ENCODE measurements at places on chromosomes 7 and 10.

DNA sequence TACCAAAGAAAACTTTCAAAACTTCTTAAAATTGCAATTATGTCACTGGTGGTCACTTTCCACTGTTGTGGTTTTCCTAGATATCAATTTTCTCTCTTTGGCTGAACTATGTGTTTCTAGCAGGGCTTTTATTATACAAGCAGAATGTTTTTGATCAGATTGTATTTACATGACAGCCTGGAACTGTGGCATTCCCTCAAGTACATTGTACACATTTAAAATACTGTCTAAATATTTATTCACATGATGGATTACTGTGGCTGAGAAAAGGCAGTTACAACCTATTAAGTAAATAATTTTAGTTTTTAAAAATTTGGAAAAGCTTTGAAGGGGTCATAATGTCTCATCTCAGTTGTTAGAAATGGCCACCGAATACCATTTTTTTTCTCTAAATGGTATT, 231.9 kb upstream of the PPP1R3A start:
- DNase-seq = no peak

DNA sequence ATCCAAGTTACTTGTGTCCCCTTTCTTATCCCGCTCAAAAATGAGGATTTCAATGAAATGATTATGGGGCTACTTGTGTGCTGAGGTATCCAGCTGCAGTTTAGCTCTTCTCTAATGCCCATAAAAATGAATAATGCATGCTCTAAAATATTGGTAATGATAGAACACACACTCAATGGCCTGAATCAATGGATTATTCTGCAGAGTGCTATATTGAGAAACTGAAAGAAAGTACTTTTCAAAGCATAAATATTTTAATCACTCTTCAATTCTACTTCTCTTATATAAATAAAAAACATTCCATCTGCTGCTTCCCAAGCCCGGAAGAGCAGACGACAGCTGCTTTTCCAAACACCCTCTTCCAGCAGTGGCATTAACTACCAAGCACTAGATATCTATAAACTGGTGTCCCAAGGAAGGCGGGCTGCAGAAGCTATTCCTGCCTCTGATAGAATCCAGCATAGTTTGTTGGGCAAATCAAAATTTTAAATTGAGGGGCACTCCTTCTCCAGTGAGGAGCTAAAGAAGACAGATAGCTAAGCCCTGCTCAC, 284.9 kb upstream of the AOAH start:
- no peak for DNase-seq

DNA sequence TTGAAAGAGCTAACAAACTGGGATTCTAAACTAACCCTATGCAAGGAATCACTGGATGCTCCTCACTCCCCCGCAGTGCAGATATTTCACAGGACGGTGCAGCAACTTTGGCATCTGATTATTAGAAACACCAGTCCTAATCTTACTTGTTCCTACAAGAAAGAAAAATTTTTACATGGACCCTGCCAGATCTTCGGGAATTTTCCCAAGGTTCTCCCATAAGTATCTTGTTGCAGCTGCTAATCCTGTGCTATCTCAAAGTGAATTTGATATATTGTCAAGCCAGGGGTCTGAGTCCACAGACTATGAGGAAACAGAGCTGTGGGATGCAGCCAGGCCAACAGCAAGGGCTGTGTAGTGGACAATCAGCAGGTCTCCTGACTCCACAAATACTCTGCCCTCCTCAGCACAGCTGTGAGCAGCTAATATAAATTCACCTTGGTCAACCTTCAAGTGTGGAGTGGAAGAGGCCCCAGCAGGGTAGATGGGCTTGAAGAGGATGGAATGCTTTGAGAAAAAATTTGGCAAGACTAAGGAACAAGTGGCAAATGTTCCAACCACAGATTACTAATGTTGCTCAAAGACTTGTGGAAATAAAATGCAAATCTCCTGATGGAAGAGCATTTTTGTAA, 25.6 kb downstream of the VSTM4 start:
- DNase-seq = no peak

DNA sequence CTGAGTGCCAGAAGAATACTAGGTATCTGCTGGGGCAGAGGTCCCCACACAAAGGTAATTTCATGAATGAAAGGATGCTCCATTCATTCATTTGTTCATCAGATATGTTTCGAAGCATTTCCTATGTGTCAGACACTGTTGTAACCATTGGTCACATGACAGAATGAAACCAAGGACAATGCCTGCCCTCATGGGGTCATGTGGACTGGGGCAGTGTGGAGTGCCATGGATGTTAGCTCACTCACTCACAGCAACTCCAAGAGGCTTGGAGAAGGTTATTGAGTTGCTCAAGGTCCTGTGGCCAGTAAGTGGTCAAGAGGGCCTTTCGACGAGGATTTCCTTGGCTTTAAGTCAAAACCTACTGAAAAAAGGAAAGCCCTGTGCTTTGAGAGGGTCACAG, 223.5 kb downstream of the ARHGAP12 start:
- no peak for DNase-seq

- DNase-seq = no peak
These were observed 289.1 kb downstream of the CCDC3 start for GRCh38 chr10:12712293-12712983.

DNA sequence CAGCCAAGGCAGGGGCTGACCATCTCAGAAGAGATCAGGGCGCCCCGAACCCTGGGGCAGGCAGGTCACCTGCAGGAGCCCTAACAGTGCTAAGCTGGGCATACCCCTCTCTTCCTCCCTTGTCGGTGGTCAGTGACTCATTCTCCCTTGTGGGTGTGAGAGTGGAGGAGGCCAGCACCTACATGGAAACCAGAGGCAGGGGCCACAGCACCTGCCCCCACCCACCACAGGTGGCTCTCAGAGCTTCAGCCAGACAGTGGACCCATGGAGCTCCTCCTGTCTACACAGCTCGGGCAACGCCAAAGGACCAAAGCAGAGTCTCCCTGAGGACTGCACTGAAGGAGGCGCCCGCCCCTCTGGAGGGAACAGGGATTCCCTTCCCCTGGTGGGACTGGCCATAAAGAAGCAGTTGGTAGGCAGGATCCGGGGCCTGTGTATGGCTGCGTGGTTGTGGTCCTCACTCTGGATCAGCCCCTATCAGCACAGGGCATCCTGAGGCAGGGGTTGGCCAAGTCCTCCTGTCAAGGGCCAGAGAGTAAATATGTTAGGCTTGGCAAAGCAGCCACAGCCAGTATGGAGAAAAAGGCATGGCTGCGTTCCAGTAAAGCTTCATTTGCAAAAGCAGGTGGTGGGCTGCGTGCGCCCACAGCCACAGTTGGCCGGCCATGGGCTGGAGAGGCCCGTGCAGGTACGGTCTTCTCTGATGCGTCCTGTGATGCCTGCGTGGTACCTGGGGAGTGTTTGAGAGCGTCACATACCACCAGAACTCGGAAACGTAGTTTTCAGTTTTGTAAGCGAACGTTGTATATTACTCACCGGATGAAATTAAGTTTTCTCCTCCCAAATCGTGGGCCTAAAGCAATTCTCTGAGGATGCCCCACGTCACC, 198.2 kb downstream of the EBF3 start:
- DNase-seq = no peak

DNA sequence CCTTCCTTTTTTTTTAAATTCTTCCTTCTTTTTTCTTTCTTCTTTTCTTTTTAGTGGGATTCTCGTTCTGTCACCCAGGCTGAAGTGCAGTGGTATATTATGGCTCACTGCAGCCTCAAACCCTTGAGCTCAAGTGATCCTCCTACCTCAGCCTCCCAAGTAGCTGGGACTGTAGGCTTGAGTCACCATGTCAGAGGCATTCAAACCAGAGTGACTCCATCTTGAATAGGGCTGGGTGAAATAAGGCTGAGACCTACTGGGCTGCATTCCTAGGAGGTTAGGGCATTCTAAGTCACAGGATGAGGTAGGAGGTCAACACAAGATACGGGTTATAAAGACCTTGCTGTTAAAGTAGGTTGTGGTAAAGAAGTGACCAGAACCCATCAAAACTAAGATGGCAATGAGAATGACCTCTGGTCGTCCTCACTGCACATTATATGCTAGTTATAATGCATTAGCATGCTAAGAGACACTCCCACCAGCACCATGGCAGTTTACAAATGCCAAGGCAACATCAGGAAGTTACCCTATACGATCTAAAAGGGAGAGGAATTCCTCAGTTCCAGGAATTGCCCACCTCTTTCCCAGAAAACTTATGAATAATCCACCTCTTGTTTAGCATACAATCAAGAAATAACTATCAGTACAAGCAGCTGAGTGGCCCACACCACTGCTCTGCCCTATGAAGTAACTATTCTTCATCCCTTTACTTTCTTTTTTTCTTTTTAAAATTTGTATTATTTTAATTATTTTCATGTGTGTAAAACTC, 99.0 kb upstream of the ITGB1 start:
- no peak for DNase-seq
